Gastrocnemius medialis (tissue), 4 donors: ENCODE measurements at places on chromosomes 11 and 22. TPM values are rescaled to one million over a fixed set of nuclear protein-coding genes. Genes with fewer than 3 reads are reported as not detected.

GRCh38 chr22:39021552-39022250 is 774 bp downstream of the APOBEC3D start:
- no peaks in the 10 kb centered on the region for H3K4me1 ChIP-seq
- H3K27me3 ChIP-seq: no peaks in the 10 kb centered on the region
- no peaks in the 10 kb centered on the region for H3K36me3 ChIP-seq

NCF4 gene
- total RNA-seq: 2.8 TPM

MRGPRX4 gene
- not detected for total RNA-seq

OR5J2 gene
- not detected for total RNA-seq

SCGB1A1 gene
- not detected for total RNA-seq
